Left ventricle myocardium superior (tissue), 1 donor: ENCODE measurements at places on chromosomes 16 and 17. TPM values are rescaled to one million over a fixed set of nuclear protein-coding genes. Genes with fewer than 3 reads are reported as not detected.

Gene PLXDC1
- total RNA-seq: 15.8 TPM

Gene C16orf92
- total RNA-seq: not detected

Gene TNFRSF17
- total RNA-seq: not detected

Gene NRN1L
- total RNA-seq: not detected

Gene DOC2B
- 3.9 TPM for total RNA-seq

Gene HSD17B1
- 1.4 TPM for total RNA-seq

Gene PRSS33
- total RNA-seq: not detected

DNA sequence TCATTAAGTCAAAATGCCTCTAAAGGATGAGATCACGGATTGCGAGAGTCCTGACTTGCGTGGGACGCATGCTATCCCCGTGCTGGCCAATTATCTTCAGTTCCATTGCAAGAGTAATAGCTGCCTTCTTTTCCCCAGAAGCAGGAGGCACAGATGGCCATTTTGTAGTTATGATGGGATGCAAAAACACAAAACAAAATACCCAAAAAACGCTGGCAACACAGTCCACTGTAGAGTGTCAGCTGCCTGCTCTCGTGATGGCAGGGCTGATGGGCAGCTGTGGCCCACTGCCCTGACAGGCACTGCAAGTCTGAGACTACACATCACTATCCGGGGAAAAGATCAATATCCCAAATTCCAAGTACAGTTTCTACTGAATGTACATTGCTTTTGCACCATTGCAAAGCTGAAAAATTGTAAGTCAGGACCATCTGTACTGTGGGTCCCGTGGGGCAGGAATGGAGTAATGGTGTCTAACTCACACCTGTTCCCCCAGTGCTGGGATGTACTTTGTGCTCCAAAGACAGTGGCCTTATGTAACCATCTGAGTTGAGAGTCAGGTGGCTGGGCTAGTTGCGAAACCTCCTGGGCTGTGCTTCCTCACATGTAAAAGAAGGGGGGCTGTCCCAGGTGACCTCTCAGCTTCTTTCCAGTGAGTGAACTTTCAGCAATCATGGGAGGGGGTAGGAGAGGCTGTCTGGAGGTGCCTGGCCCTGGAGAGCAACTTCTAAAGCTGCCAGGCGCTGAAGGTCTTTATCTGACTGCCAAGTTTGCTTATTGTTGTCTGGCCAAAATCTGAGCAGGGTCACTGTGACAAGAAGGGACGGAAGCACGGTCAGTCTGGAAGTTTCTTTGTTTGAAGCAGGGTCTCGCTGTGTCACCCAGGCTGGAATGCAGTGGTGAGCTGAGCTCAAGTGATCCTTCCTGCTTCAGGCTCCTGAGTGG is 4.7 kb downstream of the SLC47A1 start:
- DNase-seq: peak; percentile 40

DNA sequence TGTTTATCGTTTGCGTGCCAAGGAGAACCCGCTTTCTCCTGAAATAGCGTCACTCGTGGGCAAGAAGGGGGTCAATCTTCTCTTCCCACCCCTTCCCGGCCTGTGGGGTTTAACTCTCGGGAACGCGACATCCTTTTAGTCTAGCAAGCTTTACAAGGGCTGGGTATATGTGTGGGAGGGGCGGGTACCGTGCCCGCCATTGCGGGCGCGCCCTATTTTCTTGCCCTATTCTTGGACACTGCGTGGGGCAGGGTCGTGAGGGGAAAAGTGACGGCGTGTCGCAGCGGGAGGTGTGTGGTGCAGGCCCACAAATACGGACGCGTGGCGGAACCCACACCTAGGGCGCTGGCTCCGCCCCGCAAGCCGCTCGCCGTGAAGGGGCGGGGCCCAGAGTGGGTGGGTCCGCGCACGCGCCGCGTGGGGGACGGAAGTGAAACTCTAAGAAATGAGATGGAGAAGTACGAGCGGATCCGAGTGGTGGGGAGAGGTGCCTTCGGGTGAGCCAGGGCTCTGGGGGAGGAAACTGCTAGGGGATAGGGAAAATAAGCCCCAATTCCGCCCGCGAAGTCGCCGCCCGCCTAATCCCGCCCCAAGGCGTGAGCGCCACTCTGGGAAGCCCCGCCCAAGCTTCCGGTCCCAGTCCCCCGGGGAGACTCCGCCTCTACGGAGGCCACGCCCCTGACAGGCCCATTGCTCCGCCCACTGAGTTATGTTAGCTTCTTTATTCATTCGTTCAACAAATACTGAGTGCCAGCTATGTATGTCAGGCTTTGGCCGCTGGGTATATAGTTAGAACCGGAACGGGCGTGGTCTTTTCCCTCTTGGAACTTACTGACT is at the start of gene NEK8:
TSS of gene NEK8 (plus strand) at position 425 of the 837 bp plus-strand sequence. CDS start at position 451, 26 bp downstream.
- DNase-seq: peak; percentile 97

- DNase-seq: no peak
Measured at GRCh38 chr17:68598545-68598961, 2.6 kb downstream of the FAM20A start.

- no peak for DNase-seq
Measured at GRCh38 chr17:51685287-51685909, 425.1 kb downstream of the UTP18 start.

DNA sequence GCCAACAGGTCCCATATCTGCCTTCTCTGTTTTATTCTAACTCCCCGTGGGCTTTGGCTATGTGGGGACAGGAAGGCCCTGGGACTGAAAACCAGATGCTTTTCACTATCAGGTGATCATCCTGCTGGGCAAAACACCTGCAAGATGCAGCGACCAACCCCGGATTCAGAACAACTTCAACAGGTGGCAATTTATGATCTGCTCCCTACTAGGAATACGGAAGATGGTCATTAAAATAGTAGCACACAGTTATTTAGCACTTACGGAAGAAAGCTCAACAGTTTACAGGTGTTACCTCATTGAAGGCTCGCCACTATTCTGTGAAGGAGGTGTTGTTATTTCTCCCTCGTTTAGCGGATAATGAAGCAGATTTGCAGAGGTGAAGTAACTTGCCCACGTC is 7.8 kb upstream of the SLC5A11 start:
- DNase-seq: no peak

DNA sequence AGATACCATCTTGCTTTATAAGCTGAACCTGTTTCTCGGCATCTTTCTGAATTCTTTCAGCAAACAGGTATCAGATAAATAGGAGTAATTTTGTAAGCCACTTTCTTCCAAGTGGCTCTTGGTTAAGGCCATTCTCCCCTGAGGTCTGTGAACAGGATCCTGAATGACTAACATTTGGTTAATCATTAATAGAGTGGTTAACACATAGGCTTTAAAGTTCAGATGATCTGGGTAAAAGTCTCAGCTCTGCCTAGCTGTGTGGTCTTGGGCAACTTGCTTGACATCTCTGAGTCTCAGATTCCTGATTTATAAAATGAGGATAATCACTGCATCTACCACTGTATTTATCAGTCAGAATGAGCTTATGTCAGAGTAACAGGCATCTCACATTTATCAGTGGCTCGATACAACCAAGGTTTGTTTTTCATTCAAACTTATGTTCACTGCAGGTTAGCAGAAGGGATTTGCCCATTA is 44.4 kb upstream of the ANKFN1 start:
- no peak for DNase-seq

- peak; percentile 42 for DNase-seq
Measured at GRCh38 chr16:75074920-75075687, 41.5 kb downstream of the LDHD start.

GRCh38 chr16:12195296-12195695 is 218.8 kb downstream of the SNX29 start:
- DNase-seq: no peak

- DNase-seq: no peak
Measured at GRCh38 chr17:68585643-68586042, 15.5 kb downstream of the FAM20A start.

DNA sequence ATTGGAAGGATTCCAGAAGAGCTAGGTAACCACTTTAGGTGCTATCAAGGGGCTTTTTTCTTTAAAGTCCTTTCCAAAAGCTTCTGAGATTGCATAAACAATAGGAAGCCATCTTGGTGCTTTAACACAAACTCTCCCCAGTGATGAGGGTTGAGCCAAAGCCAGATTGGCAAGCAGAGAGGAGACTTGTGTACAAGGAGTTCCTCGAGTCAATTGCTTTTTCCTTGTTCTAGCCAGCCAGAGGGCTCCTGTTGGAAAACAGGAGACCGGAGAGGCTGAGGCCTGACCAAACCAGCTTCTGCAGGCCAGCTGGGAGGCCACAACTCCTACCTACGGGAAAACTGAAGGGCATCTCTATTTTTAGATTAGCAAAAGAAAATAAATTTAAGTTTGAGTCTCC is 46.5 kb downstream of the MAPT start:
- DNase-seq: peak; percentile 33

DNA sequence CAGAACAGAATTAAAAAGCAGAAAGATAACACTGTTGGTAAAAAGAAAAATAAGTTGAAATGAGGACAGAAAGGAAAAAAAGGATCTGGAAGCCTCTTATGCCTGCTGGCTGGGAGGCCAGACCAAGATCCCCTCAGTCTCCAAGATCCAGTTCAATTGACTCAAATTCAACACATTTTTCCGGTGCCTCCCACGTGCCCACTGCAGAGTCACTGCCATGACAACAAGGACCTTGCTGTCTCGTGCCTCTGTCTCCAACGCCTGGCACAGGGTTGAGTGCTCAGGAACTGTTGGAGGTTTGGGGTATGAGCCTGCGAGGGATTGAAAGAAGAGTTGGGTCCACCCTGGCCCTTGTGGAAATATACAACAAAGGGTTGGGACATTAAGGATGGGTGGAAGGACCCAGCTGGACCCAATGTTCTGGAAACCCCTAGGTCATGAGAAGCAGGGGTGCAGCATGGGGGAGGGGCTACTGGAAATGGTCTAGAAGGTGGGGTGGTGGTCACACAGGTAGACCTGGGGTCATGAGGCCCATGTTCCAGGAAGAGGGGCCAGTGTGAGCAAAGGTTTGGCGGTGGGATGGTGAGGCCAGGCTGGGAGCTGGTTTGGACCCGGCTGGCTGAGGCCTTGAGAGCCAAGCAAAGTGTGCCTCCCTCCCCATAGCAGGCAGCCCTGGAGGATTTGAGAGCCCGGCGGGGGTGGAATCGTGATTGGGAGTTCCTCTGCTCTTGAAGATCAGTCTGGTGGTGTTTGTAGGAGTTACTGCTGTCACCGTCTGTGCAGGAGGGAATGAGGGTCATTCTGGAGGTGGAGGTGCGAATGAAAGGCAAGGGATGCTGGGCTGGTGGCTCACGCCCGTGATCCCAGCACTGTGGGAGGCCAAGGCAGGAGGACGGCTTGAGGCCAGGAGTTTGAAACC is 1.3 kb downstream of the IL34 start:
- no peak for DNase-seq

- peak; percentile 40 for DNase-seq
Measured at GRCh38 chr17:17109907-17110306, 67.7 kb downstream of the MPRIP start.
